Activated CD4-positive, CD25-positive, alpha-beta regulatory T cell (primary cell): ENCODE measurements at places on chromosomes 7 and 10.

DNA sequence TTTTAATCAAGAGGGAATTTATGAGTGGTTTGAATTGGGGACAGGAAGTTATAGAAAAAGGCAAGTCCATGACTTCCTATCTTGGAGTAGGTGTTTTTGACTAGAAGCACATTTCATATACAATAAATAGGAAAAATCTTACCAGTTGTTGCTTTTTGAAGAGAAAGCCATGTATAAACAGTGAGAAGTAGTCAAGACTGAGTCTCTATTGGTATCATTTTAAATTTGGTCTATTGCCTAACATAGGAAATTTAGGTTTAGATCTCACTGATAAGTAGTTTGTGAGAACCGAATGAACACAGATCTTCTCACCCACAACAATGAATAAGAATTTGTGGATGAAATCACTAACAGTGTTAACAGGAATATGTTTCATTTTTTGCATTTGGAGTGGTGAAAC is 387.2 kb downstream of the BBS9 start:
- DNase-seq, result no peak

DNA sequence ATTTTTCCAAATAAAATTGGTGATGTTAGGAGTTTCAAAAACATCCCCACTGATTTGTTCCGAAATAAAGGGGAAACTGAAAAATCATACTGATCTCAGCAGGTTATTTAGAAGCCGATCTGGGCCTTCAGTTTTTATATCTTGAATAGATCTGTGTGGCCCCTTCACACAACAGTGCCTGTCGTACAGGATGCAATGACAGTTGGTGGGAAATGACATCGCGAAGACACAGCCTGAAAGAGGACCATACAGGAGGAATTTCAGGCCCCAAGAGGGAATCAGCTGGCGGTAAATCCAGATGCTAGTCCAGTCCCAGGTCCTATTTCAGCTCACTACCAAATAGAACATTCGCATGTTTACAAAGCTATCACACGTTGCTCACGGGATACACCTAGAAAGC is 3.0 kb downstream of the H2BK1 start:
- DNase-seq, result no peak

GRCh38 chr10:27643301-27643700 is 102.3 kb downstream of the MKX start:
- no peak for DNase-seq

DNA sequence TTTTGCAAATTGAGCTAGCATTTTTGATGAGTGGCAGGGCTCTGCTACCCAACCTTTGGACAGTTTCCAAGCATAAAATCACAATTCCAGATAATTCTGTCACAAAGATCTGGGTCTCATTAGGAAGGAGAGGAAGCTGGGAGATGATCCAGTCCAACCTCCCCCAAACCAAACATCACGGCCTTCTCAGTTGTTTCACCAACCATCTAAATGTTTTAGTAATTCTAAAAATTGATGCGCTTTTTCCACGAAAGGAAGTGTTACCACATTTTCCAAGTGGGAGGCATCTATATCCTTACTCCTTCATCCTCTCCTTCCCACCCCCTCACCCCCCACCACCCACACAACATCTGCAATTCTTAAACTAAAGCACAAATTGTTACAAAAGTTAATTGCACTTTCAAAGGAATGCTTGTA is 108.3 kb downstream of the EGFR start:
- no peak for DNase-seq

GRCh38 chr10:124508907-124509454 is 47.4 kb downstream of the LHPP start:
- no peak for DNase-seq

DNA sequence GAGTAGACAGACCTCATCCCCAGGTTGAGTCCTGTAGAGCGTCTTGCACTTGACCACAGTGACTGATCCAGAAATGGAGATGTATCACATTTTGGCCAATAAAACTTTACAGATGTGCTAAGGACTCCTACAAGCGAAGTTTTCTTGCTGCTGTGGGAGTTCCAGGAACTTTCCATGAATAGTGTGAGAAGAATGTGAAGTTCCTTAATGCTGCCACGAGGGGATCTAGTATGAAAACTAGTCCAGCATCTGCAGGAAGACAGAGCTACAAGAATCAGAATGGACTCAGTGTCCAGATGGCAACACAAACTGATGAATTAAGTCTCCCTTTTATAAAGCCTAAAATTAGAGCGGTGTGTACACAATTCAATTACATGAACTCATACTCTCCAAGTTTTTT is 14.8 kb upstream of the LSM8 start:
- no peak for DNase-seq

- no peak for DNase-seq
Observed at GRCh38 chr10:20466731-20467130, 430.4 kb downstream of the NEBL start.

DNA sequence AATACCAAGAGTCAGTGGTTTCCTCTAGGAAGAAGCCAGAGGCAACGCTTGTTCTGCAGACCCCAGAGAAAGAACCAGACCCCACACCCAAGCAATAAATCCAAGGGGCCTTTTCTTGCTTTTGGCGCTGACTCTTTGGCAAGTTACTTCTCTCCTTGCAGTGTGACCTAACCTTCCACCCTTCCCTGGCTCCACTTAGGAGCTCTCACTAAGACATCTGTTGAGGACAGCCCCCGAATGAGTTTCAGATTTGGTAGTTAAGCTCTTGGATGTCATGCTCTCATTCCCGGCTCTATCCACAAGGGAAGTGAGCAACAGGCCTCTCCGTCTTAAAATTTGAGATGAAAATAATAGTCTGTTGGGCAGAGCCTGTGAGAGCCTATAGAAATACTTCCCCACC is 50.6 kb upstream of the FAM204A start:
- no peak for DNase-seq

- DNase-seq, result no peak
Observed at GRCh38 chr10:96681524-96681923, 38.8 kb downstream of the PIK3AP1 start.

DNA sequence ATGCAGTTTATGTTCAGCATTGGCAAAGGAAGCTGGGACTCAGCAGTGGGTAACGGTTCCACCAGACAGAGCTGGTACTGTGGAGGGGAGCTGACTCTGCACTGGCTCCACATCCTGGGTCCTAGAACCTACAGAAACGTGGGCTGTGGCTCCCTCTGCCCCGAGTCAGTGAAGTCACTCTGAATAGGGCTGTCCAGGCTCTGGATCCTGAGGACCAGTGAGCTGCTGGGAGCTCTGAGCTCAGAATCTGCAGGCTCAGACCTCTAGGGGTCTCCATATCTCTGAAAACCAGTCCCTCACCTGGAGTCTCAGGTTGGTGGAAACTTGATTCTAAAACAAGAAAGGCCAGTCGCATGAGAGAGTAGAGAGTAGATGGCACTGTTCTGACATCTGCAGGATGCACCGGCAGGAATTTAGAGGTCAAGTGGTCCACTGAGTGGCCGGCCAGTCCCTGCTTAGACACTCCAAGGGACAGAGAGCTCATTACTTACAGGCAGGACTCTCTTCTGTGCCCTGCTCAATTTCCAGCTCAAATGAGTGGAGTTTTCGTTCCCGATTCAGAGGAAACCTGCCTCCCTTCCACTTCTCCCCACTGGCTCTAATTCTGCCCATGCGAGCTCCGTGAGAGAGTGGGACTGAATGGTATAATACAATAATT is 18.6 kb downstream of the NPFFR1 start:
- DNase-seq, result no peak
